ENCODE measurements at places on chromosomes 7 and 10.

- DNase-seq: no peak
Measured at GRCh38 chr10:93875032-93875358, 18.8 kb upstream of the SLC35G1 start.

DNA sequence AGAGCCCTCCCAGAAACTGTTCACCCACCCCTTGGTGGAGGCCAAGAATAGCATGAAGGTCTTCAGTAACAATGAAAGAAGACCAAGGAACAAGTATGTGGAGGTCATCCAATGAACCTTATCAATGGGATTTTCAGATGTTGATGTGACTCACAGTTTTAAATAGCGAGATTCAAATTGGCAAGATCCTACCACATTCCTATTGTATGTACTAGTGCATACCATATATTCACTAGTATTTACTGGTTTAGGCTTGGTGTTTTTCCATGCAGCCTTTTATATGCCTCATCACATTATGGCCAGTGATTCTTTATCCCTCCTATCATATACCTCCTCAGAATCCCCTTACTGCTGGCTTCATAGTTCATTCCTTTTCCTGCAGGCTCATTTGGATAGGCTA lies 54.4 kb downstream of the ITGB8 start:
- no peak for DNase-seq

GRCh38 chr10:103111031-103111917 lies 81.8 kb downstream of the NT5C2 start:
- DNase-seq: no peak

- no peak for DNase-seq
Measured at GRCh38 chr7:149316606-149317005, 54.6 kb downstream of the ZNF783 start.

- no peak for DNase-seq
Measured at GRCh38 chr10:114635101-114635500, 23.0 kb downstream of the ABLIM1 start.

- DNase-seq: no peak
Measured at GRCh38 chr10:111440501-111440900, 363.7 kb downstream of the ADRA2A start.

DNA sequence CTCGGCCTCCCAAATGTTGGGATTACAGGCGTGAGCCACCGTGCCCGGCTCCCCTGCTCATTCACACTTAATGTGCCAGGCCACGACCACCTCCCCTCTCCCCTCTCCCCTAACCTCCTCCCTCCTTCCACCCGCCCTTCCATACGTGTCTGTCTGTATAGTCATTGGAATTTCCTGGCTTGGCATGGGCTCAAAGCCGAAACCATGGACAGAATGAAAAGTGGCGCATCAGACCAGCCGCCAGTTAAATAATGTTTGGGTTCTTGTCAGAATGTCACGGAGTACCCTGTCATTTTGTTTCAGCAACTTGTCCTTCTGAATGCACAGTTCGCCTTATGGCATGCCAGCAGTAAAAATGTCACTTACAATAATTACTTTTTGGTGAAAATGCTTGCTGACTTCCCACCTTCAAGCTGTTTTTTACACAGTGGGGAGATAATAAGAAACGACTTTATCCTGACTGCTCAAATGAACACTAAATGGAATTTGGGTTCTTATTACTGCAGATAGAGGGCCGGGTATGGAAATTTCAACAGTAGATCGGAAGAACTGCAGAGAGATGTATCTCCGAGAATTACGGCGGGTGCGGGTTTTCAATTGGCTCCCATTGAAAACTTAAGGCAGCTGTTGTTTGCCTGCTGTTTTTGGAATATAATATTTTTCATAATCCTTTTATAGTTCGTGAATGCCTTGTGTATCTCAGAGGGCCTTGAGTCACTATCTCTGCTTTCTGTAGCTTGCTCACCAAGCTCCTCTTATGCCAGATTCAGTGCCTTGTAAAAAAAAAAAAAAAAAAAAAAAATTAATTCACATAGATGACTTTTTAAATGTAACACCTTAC lies 65.5 kb upstream of the SH2B2 start:
- no peak for DNase-seq

DNA sequence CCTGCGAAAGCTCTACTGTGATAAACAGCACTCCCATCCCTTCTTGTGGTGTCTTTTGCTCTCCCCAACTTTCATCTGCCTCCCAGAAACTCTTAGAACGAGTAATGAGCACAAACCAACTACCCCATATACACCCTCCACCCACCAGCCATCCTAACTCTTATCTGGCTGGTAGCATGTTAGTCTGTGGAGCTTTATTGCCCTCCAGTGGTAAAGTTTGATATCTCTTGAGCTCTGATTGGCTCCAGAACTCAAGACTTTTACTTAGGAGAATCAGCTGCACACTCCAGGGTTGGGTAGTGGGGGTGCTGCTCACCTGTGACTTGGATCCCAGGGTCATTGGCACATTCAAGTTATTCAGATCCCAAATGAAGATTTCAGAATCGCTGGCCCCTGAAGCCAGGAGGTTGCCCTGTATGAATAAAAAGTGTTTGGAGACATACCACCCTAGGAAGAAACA lies 10.9 kb downstream of the SEC31B start:
- DNase-seq: peak; percentile 48

DNA sequence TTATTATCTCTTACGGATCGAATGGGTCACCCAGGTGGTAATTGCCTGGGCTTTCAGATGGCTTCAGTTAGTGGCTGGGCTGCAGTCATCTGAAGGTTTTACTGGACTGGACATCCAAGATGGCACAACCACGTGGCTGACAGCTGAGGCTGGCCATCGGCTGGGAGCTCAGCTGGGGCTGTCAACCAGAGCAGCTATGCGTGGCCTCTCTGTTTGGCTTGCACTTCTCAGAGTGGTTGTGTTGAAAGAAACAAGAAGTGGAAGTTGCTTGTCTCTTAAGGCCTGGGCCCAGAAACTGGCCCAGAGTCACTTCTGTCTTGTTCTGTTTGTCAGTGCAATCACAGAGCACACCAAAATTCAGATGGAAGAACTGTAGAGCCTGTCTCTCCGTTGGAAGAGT lies 5.7 kb upstream of the GDI2 start:
- DNase-seq: no peak

- DNase-seq: no peak
Measured at GRCh38 chr10:50520115-50520514, 103.6 kb downstream of the SGMS1 start.

DNA sequence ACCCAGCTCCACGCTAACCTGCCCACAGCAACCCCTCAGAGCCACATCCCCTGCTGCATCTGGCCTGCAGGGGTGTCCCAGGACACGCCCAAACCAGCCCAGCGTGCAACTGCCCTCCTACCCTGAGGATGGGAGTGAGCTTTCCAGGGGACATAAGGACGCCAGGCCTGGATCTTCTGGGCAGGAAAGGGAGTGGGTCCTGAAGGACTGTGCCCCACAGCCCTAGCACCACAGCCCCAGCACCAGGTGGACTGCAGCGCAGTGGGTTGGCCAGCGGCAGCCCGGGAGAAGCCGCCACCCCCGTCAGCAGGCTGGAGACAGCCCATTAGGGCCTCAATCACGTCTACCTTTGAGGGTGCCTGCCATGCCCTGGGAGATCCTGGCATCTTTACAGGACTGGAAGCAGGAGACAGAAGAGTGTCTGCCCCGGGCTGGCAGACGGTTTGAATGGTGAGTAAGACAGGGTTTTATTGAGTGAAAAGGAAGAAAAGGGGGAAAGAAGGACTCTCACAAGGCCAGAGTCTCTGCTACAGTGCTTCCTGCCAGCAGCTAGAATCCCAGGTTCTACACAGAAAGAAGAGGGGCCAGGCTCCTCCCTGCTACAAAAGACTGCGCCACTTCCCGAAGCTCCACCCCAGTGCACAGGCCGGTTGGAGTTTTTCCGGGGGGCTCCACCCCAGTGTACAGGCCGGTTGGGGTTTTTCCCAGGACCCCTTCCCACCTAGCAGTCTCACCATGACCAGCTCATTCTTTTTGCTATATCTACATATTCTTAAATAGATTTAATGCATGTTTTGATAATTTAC lies 69.8 kb upstream of the KCTD7 start:
- no peak for DNase-seq

GRCh38 chr7:124059375-124059774 lies 26.5 kb upstream of the TMEM229A start:
- no peak for DNase-seq

DNA sequence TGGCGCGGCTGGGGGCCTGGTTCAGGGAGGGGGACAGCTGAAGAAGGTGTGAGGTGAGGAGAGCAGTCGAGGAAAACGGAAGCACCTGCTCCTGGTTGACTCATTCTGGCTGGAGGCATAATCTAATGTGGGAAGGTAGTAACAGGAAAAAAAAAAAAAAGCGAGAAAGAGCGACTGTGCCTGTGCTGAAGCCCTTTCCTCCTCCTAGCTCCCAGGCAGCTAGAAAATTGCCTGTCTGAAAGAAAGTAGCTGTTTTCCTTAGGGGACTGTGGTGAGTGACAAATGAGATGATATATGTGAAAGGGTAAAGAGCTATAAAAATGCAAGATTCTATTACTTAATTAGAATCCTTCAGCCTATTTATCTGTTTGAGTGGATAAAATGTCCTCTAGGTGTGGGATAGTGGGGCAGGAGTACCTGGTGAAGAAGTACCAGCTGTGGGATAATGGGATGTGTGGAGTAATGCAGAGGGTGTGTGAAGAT lies 4.9 kb upstream of the MEST start:
- no peak for DNase-seq

GRCh38 chr10:104580321-104580720 lies 60.8 kb upstream of the SORCS3 start:
- no peak for DNase-seq

- DNase-seq: no peak
Measured at GRCh38 chr10:70664702-70665195, 7.6 kb upstream of the ADAMTS14 start.
